ENCODE measurements at places on chromosomes 2 and 18. TPM values are rescaled to one million over a fixed set of nuclear protein-coding genes. Genes with fewer than 3 reads are reported as not detected.

Gene TCF23
- polyA plus RNA-seq = not detected

Gene DSG1
- not detected for polyA plus RNA-seq

GRCh38 chr2:35585972-35586371, 769.6 kb upstream of the CRIM1 start:
- no peak for DNase-seq

DNA sequence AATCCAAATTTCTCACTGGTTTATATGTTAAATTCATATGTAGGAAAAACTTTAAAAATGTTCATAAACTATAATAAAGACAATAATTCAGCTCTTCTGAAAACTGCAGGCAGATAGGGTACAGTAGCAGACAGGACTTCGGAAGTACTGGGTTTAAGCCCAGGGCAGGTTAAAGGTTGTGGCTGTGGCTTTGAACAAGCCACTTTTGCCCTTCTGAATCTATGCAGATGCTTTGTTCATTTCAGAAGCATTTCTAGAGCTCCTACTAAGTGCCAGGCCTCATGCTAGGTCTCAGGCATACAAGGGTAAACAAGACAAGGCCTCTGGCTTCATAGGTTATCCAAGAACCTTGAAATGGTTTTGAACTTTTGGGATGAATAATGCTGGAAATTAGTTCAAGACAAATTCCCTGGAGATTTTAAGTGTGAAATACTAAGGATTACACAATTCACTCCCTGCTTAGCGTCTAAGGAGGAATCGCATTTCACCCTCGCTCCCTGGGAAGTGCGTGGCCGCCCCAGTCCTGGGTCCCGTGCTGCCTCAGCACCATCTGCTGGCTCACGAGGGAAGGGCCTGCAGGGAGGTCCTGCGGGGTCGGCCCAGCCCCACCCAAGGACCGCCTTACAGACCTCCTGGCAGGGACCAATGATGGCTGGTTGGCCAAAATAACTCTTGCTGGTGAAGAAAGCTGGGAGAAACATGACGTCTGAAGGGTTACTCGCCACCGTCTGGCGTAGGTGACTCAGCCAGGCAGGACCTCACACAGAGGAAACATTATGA, 67.7 kb upstream of the L3MBTL4 start:
- DNase-seq = peak; percentile 84

- no peak for DNase-seq
Measured at GRCh38 chr2:30888852-30889409, 81.7 kb upstream of the CAPN13 start.

Measured in sigmoid colon (tissue), 7 donors.